CD4-positive, alpha-beta T cell treated with Interleukin-17A for 1 hour (primary cell): ENCODE measurements at places on chromosomes 13 and 19.

DNA sequence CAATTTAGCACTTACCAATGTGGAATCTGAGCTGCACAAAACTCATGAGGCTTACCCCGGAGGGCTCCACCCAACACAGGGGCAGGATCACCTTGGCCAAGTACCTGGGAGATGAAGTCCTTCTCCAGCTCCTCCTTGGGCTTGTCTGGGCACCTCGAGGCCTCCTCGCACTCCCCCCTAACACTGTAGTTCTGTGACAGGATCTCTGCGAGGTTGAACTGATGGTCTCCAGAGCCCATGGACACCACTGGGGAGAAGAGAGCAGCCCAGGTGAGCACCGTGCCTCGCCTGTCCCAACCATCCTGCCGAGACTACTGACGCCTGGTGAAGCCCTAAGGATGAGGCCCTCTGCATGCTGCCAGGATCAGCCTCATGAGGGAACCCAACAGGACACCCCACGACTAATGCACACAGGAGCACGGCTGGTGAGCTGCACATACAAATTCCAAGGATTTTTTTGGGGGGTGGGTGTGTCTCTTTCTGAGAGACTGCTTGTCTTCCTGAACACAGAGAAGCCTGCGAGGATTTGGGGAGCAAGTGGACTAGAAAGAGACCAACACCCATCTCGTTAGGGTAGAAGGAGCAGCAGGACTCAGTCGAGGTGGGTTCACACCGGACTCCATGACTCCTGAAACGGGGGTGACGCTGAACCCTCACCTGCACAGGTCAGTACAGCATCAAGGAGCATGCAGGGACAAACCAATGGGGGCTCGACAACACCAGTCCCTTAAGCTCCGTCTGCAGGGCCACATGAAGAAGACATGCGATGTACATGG lies 10.1 kb downstream of the MIER2 start:
- no peak for DNase-seq

DNA sequence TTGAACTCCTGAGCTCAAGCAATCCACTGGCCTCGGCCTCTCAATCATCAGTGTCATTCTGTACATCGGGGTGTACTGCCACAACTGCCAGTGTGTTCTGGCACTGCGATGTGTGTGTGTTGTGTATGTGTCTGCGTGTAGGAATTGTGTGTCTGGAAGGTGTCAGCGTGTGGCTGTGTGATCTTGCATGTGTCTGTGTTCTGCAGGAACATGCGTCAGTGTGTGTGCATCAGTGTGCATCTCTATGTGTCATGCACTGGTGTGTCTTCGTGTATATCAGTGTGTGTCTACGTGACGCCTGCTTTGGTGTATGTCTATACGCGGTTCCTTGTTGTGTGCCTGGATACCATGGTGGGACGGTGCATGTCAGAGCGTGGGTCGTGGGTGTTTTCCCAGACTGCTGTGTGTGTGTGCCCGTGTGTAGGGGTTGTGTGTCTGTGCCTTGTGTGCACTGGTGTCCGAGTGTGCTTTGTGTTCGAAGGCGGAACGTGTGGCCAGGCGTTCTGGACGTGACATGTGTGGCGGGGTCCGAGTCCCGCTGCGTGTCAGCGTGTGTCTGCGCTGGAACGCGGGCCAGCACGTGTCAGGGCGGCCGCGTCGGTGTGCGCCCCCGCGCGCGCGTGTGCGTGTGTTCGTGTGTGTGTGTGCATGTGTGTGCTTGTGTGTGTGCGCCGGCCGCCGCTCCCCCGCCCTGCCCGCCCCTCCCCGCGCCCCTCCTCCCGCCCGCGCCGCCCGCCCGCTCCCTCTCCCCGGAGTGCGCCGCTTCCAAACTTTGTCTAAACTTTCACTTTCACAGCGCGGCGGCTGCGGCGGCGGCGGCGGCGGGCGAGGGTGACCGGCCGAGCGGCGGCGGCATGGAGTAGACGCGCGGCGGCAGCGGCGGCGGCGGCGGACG lies at the start of gene NFIX:
TSS of gene NFIX (plus strand) at position 775 of the 895 bp plus-strand sequence. CDS start 363 bp downstream, outside the sequence.
- peak; percentile 66 for DNase-seq

DNA sequence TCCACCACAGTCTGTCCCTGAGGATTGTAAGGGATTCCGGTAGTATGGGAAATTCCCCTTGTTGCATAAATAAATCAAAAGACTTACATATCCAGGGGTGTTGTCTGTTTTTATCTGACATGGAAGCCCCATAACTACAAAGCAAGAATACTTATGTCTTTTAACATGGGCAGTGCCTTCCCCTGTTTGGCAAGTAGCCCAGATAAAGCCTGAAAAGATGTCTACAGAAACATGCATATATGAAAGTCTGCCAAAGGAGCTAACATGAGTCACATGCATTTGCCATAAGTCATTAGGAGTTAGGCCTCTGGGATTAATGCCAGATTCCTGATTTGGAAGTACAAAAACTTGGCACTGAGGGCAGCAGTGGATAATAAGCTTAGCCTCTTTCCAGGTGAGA lies 62.1 kb downstream of the ZNF737 start:
- no peak for DNase-seq

- DNase-seq = no peak
Measured at GRCh38 chr13:40233731-40234195, 432.7 kb downstream of the FOXO1 start.

GRCh38 chr19:19372656-19373416 lies 32.6 kb upstream of the GATAD2A start:
- peak; percentile 75 for DNase-seq

GRCh38 chr13:50187352-50188029 lies 172.2 kb downstream of the KCNRG start:
- DNase-seq = no peak

DNA sequence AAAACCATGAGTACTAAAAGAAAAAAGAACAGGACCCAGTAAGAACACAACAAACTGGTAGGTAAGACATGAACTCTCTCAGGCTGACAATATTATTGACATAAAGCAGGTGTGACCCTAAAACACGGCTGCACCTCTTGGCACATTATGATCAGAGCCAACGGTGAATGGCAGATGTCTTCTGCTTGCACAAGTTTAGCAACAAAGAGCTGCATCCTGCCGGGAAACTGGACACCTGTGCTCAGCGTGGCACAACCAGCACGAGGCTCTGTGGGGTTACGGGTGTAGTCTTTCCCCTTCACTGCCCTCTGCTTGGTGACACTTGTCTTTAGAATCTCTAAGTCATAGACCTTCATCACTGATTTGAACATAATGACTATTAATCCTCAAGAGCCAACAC lies 97.9 kb downstream of the DOCK9 start:
- DNase-seq = no peak

DNA sequence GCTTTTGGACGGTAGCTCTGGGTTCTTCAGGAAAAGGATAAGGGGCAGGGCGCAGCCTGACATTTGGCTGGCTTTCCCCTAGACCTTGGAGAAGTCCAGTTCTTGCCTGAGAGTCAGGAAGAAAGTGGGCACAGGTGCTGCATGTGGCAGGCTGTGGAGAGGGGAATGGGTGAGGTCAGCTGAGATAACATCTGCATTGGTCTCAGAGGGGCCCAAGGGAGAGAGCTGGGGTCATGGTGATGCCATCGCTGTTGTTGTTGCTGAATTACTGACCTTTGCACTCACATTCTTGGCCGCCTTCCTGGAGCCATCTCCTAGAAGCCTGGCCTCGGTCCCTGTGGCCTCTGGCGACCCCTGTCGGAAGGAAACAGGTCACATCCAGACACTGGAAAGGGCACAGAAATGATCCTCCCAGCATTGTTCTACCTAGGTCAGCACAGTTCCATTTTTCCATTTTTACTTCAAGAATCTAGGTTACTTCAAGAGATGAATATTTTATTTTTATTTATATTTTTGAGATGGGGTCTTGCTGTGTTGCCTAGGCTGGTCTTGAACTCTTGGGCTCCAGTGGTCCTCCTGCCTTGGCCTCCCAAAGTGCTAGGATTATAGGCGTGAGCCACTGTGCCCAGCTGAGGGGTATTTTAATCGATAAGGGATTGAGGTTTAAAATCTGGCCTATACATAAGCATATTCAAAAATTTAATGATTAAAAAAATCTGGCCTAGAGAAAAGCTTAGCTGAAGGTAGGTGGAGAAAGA lies 6.5 kb upstream of the LIPE start:
- peak; percentile 75 for DNase-seq

GRCh38 chr19:33641261-33641660 lies 19.5 kb downstream of the CHST8 start:
- no peak for DNase-seq

DNA sequence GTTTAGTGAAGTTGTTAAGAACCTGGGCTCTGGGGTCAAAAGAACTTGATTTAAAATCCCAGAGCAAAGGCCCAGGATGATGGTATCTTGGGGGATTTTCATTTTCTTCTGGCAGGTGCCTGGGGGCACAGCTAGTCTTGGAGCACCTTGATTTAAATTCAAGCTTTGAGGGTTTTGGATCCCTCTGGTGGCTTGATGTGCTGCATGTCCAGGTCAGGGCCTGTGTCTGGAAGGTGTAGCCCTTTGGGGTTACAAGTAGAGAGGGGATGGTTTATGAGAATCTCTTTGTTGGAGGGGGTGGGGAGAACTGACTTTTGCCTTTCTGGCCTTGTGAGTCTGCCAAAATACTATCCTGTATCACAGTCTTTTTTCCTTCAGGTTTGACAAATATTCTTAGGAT lies 55.8 kb downstream of the AKAP11 start:
- DNase-seq = no peak

DNA sequence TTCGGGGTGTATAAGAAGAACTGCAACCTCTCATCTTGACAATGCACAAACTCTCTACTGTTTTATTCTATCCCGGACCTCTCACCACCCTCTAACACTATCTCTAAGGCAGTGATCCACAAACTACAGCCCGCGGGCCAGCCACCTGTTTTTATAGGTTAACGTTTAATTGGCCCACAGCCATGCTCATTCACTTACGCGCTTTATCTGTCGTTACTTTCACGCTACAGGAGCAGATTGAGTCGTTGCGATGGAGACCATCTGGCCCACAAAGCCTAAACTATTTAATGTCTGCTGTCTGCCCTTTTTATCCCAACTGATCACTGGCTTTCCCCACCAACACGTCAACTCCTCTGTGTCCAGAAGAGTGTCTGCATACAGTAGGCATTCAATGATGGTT lies 158.9 kb downstream of the CACNA1A start:
- no peak for DNase-seq

DNA sequence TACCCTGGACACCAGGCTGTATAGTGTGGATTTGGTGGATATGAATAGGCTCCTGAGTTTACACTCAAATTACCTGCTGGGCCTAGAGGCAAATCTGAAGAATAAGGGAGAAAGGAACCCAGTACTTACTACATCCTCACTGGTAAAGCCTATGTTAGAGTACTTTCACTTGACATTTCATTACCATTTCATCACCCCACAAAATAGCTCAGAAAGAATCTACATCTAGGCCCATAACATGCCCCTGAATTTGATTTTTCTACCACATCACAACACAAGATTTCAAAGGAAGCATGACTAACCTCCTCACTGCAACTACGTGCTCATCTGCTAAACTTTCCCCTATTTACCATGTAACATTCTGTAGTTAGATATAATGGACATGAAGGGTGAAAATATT lies 43.3 kb downstream of the VWA8 start:
- DNase-seq = peak; percentile 5

- DNase-seq = no peak
Measured at GRCh38 chr19:18768997-18769891, 21.9 kb downstream of the COMP start.

GRCh38 chr13:94233401-94233800 lies 246.1 kb downstream of the DCT start:
- DNase-seq = no peak

- no peak for DNase-seq
Measured at GRCh38 chr13:24528816-24529398, 16.3 kb upstream of the PARP4 start.

GRCh38 chr19:7931221-7932061 lies 5.5 kb upstream of the CTXN1 start:
- DNase-seq = no peak

DNA sequence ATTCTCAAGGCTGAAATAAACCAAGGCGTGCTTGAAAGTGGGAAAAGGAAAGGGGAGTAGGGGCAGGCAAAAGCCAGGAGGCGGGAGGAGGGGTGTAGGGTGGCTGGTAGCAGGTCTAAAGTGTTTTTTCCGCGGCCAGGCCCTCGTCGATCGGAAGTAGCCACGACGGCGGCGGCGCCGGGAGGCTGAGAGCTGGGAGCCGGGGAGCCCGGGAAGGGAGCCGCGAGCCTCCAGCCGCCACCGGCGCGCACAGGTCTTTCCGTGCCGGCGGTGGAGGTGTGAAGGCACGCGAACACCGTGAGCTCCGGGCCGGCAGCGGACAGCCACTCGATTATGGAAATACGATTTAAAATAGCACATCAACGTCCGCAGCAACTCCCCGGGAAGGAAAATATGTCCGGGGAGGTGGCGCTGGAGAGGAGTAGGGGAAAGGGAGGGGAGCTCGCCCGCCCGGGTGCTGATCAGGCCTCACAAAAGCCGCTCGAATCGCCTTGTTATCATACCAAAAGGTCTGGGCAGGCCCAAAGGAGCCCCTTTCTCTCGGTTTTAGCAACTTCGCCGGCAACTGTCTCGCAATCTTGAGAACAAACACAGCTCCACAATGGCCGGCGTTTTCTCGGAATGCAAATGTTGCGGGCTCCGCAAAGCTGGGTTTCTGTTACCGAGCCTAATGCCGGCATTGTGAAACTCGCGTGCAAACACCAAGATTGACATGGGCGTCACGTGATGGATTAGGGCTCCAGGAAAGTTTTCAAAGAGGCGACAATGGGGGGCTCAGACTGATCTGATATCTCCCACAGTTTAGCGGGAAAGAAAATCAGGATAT lies 2.9 kb upstream of the PCDH8 start:
- no peak for DNase-seq

- no peak for DNase-seq
Measured at GRCh38 chr13:41827507-41828213, 133.2 kb downstream of the VWA8 start.

- no peak for DNase-seq
Measured at GRCh38 chr19:48061401-48062344, 17.8 kb upstream of the CABP5 start.

GRCh38 chr19:993361-993830 lies 6.8 kb upstream of the GRIN3B start:
- no peak for DNase-seq

- DNase-seq = no peak
Measured at GRCh38 chr13:23025864-23026608, 154.7 kb upstream of the SGCG start.

GRCh38 chr13:89786531-89786930 lies 1561.0 kb upstream of the MIR17HG start:
- DNase-seq = no peak

- DNase-seq = no peak
Measured at GRCh38 chr19:32168606-32169005, 176.8 kb upstream of the ZNF507 start.

- no peak for DNase-seq
Measured at GRCh38 chr19:46221981-46222610, 7.4 kb upstream of the IGFL1 start.

- DNase-seq = no peak
Measured at GRCh38 chr13:69094485-69094884, 1013.1 kb upstream of the ATXN8OS start.

GRCh38 chr13:95185851-95186250 lies 115.4 kb downstream of the ABCC4 start:
- DNase-seq = peak; percentile 73

- no peak for DNase-seq
Measured at GRCh38 chr13:42361701-42362100, 89.7 kb downstream of the AKAP11 start.
